ENCODE measurements at places on chromosomes 11 and 22. TPM values are rescaled to one million over a fixed set of nuclear protein-coding genes. Genes with fewer than 3 reads are reported as not detected.

The FOXR1 gene
- not detected for total RNA-seq

The ASPHD2 gene
- total RNA-seq, result 18.1 TPM

The TEX12 gene
- not detected for total RNA-seq

The ADAMTS15 gene
- total RNA-seq, result 0.05 TPM

The MAPK8IP1 gene
- 0.50 TPM for total RNA-seq

- no peak for DNase-seq
Measured at GRCh38 chr11:100240025-100240539, 447.0 kb upstream of the ARHGAP42 start.

GRCh38 chr11:95337175-95337957, 106.4 kb upstream of the SESN3 start:
- peak; percentile 49 for DNase-seq

- DNase-seq, result no peak
Measured at GRCh38 chr11:67820081-67820480, 145.7 kb upstream of the ALDH3B2 start.

GRCh38 chr22:30351226-30351625, 5.5 kb downstream of the SF3A1 start:
- DNase-seq, result no peak

- DNase-seq, result no peak
Measured at GRCh38 chr22:40997520-40997919, 46.3 kb downstream of the RBX1 start.

DNA sequence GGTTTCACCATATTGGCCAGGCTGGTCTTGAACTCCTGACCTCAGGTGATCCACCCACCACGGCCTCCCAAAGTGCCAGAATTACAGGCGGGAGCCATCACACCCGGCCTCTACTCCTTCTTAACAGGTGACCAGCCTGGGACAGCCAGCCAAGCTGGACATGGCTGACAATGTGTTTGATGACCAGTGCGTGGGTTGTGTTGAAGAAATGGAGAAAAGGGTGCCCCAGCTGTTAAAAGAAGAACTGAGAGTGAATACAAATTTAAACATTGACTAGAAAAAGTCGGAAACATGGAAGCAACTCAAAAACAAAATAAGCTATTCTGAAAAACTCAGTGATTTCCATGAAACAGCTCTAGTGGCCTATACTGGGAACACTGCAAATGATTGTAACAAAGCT, 86.5 kb upstream of the CLPB start:
- DNase-seq, result no peak

DNA sequence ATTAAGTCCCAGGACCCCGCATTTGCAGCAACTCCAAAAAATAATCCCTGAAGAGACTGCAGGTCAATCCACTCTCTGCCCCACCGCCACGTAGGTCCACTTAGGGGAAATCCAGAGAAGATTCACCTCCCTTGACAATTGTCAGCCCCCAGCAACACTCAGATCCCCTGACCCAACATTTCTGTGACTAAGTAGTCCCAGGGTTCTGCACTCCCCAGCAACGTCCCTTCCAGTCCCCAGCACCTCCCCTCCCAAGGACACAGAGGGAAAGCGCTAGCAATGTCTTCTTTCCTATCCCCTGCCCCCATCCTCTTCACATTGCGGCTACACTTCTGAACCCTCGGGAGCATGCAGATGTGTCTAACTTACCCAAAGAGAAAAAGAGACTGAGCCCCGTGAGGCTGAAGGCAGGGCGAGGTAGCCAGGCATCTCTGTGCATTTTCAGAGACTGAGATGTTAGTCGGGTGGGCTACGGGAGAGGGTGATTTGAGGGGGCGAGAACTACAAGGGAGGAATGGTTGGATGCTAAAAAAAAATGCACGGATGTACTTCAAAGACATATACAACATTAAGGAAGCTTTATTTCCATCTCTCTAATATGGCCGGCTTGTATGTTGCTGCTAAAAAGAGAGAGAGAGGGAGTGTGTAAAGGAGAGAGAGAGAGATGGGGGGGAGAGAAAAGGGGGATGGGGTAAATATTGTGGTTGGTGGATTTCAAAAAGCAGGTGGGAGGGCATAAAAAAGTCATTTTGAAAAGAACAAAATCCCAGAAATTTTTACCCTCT, at the start of gene SCN2B:
SCN2B (minus strand) TSS at position 647 of the 785 bp plus-strand sequence; CDS start at position 439, 208 bp downstream.
- no peak for DNase-seq

- DNase-seq, result no peak
Measured at GRCh38 chr11:76667271-76667818, 3.2 kb downstream of the LRRC32 start.

DNA sequence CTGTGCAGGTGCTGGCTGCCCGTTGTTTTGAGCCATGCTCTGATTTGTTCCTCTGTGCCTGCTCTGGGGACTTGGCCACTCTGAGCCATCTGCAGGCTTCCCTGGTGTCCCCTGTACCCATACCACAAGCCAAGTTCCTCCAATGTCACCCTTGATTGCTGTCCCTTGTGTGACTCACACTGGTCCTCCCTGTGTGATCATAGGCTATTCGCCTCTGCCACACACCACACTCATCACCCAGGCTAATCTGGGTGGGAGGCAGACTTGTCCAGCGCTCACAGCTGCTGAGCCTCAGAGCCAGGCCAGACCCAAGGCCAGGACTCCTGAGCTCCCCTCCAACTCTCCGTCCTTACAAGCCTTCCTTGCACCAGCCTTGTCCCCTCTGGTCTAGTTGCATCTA, 31.7 kb downstream of the IGF2 start:
- DNase-seq, result no peak

DNA sequence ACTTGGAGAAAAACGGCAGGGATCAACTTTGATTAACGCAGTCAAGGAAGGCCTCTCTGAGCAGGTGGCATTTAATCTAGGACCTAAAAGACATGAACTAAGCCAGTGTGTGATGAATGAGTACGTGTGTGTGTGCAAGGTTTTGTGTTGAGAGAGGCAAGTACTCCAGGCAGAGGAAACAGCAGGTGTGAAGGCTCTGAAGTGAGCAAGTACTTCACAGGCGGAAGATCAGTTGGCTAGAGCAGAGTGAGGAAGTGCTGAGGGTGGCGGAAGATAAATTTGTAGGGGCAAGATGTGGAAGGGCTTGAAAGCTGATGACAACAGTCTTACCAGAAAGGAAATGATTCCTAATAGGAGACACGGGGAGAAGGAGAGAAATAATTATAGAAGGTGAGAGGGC, 6.8 kb downstream of the APIP start:
- no peak for DNase-seq

DNA sequence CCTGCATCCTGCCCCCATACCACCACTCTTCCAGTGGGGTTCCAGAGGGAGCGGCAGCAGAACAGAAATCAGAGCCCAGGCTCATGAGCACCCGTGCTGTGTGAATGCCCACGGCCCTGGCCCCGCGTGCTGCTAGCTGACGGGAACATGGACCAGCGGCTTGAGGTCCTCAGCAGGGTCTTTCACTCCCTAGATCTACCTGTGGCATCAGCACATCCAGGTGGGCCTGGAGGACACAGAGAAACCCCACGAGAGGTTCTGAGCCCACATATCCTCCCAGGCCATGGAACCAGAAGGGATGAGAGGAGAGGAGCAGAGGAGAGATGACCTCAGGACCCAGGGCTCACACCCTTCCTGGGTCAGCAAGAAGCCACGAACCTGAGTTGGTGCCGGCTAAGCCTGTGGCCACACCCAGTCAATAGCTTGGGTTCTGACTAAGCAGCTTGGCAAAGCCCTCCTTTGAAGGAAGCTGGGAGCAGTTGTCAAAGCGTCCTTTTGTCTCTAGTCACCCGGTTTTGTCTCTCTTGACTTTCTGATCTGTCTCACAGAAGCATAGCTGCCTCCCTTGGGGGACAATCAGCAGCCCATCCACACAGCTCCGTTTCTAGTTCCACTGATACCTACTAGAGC, 89.3 kb upstream of the LMO1 start:
- no peak for DNase-seq

DNA sequence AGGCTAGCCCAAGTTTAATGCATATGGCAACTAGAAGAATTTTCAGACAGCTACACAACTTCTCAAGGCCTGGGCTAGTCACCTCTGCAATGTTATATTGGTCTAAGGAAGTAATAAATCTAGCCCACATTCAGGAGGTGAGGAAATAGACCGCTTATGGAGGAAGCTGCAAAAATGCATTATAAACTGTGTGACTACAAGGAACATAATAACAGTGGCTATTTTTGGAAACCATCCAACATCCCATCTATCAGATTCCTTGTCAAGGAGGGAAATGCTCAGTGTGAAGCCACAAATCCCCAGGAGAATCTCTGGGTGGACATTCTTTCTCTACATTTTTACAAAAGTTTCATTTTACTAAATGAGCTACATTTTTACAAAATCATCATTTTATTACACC, 76.1 kb downstream of the BBOX1 start:
- no peak for DNase-seq

DNA sequence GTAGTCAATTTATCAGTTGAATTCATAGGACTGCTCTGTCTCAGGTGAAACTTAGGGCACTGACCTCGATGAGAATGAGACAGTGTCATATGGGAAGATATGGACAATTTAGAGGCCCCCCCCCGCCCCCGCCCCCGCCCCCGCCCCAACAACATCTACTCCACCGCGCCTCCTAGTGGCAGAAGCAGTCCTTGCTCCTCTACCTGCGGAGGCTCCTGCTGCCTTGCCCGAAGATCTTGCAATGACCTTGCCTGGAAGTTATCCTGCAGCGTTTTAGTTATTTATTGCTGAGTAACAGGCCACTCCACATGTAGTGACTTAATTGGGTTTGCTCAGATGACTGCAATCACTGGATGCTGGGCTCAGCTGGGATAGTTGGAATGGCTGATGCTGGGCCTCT, 15.2 kb downstream of the SERPINH1 start:
- peak; percentile 59 for DNase-seq

DNA sequence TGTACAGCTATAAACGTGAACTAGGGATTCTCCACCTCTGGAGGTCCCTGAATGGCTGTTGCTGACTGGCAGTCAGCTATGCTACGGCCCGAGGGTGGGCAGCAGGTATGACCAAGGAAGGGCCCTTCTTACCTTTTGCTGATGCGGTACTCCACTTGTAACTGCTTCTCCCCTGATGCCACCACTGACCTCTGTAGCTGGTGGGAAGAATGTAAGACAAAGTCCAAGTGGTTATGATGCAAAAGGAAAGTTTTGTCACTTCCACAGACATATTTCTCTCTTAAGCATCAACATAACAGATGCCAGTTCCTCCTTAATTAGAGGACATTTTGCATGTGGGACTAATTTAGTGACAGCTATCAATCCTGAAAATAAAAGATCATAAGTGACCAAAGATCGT, 32.2 kb downstream of the P4HA3 start:
- DNase-seq, result no peak

DNA sequence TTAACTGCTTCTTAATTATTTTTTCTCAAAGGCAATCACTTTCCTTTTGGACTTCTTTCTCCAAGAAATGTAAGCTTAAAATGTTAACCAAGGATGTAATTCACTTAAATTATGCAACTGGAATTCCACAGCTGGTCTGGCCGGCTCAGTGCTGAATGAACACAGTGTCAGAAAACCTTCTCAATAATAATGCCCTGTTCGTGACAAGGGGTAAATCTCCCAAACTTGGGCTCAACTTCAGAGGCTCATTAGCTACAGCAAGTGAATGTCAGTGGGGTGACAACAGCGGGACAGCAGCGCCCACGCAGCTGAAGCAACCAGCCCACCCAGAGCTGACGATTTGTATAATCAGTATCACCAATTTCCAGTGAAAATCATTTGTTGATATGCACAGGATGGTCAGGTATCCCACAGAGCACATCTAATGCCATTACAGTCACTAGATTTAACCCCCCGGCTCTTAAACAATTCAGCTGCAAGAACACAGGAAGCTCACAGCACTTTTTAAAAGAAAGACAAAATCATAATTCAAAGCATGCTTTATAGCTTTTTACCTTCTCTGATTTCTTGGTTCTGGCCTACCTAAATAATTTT, 704.8 kb downstream of the DLG2 start:
- no peak for DNase-seq

- no peak for DNase-seq
Measured at GRCh38 chr11:34274712-34275398, 83.0 kb downstream of the ABTB2 start.
